Esophagus squamous epithelium (tissue), 5 donors: ENCODE measurements at places on chromosomes 5 and 9.

DNA sequence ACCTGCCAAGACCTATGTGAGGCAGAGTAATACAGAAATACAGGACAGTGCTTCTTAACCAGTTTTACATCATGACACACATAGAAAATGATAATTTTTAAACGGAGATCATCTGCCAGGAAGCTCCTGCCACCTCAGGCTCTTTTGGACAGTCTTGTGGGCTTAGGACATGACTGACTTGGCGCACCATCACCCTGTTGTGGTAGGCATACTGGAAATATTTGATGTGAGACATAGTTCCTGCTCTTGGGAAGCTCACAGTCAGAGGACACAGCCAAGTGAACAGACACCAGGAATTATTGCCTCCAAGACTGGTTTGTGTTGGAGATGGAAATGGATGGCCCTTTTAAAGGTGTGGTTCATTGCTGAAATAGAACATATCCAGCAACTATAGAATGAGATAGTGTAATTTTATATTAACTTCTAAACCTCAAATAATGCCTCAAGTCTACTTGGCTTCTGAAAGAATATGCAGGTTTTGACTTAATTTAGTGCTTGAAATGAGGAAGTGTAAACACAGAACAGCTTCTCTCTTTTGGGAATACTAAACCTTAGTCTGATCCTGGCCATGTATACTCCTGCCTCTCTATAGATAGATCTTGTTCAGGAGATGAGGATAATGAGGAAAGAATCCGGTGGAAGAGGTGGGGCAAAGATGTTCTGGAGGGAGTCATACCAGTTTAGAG lies 19.7 kb downstream of the CPEB4 start:
- no peaks in the 10 kb centered on the region for H3K36me3 ChIP-seq
- H3K4me3 ChIP-seq: no peak overlapping the region
- no peaks in the 10 kb centered on the region for H3K27me3 ChIP-seq
- peaks cover 41% of the 10 kb centered on the region for H3K4me1 ChIP-seq

DNA sequence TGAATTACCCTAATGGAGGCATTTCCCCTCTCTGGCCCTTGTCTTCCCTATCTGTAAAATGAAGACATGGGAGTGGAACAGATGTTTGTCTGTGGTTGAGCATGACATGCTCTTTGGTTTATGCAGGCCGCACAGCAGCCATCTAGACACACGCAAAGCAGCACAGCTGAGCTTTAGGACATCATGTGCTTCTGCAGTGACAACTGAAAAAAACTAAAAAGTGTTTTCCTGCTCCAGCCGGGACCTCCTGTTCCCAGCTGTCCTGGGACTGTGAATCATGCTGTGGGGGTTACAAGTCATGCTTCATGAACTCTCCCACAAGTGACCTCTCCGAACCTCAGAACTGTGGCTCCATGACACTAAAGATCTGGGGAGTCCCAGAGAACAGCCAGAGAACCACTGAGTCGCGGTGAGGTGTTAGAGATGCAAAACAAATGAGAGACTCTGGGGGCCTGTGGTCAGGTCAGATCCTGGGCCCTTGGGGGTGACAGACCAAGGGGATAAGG lies 1.7 kb downstream of the SMIM3 start:
- no peak overlapping the region for H3K4me3 ChIP-seq
- H3K36me3 ChIP-seq: no peaks in the 10 kb centered on the region

DNA sequence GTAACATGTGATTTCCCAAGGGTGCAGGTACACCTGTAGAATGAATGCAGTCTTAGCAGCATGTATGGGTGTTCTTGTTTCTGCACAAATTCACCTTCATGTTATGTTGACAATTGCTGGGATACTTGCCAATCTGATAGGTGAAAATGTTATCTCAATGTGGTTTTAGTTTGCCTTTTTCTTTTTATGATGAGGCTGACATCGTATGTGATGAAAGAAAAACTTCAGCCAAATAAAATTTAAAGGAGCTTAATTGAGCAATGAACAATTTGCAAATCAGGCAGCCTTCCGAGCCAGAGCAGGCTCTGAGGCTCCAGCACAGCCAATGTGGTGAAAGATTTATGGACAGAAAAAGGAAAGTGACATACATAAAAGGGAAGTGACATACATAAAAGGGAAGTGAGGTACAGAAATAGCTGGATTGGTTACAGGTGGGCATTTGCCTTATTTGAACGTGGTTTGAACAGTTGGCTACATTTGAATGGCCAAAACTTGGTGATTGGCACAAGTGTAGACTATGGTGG lies 10.5 kb downstream of the TAL2 start:
- H3K4me1 ChIP-seq: no peaks in the 10 kb centered on the region
- no peak for DNase-seq
- H3K36me3 ChIP-seq: no peaks in the 10 kb centered on the region
- no peak overlapping the region for H3K27ac ChIP-seq
- H3K27me3 ChIP-seq: no peaks in the 10 kb centered on the region

DNA sequence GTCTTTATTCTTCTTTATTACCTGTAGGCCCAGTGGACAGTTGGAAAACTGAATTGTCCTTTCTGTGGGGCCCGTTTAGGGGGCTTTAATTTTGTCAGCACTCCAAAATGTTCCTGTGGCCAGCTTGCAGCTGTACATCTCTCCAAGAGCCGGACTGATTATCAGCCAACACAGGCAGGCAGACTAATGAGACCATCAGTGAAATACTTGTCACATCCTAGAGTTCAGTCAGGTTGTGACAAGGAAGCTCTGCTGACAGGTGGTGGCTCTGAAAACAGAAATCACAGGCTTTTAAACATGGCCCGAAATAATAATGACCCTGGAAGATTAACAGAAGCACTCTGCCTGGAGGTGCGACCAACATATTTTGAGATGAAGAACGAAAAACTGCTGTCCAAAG lies 47.9 kb downstream of the RNF180 start:
- H3K4me1 ChIP-seq: no peaks in the 10 kb centered on the region
- no peak overlapping the region for H3K27ac ChIP-seq
- no peak for DNase-seq
- no peaks in the 10 kb centered on the region for H3K27me3 ChIP-seq
- no peak overlapping the region for H3K4me3 ChIP-seq
- H3K36me3 ChIP-seq: peaks cover 7% of the 10 kb centered on the region

- no peaks in the 10 kb centered on the region for H3K4me1 ChIP-seq
- no peaks in the 10 kb centered on the region for H3K27me3 ChIP-seq
- H3K4me3 ChIP-seq: no peak overlapping the region
- no peak overlapping the region for H3K27ac ChIP-seq
- no peaks in the 10 kb centered on the region for H3K36me3 ChIP-seq
Measured at GRCh38 chr9:123248630-123249029, 19.8 kb downstream of the STRBP start.

GRCh38 chr5:86565197-86565789 lies 52.4 kb upstream of the COX7C start:
- no peak for DNase-seq
- H3K36me3 ChIP-seq: no peaks in the 10 kb centered on the region
- no peaks in the 10 kb centered on the region for H3K4me1 ChIP-seq
- no peaks in the 10 kb centered on the region for H3K27me3 ChIP-seq
- H3K4me3 ChIP-seq: no peak overlapping the region

- DNase-seq: no peak
- no peak overlapping the region for H3K4me3 ChIP-seq
- no peaks in the 10 kb centered on the region for H3K4me1 ChIP-seq
- H3K36me3 ChIP-seq: no peaks in the 10 kb centered on the region
- no peak overlapping the region for H3K27ac ChIP-seq
Measured at GRCh38 chr5:169758886-169759285, 121.8 kb downstream of the DOCK2 start.

DNA sequence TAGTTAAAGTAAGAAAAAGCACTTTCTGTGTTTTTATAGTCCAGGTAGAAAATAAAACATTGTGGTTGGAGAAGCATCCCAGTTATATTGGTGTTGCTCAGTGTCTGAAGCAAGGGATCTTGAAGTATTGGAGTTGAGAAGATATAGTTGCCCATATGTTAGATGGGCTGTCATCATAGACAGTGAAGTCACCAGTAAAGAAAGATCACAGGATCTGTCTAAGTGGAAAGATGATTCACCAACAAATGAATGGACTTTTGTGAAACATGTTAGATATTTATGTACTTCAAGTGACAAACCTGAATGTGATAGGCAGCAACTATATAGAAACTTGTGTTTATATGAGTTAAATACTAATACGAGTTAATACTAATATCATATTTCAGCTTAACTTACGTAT lies 11.7 kb downstream of the OGN start:
- H3K27ac ChIP-seq: no peak overlapping the region
- no peak overlapping the region for H3K4me3 ChIP-seq
- H3K27me3 ChIP-seq: no peaks in the 10 kb centered on the region
- DNase-seq: no peak
- H3K4me1 ChIP-seq: peaks cover 9% of the 10 kb centered on the region
- H3K36me3 ChIP-seq: peaks cover 6% of the 10 kb centered on the region

DNA sequence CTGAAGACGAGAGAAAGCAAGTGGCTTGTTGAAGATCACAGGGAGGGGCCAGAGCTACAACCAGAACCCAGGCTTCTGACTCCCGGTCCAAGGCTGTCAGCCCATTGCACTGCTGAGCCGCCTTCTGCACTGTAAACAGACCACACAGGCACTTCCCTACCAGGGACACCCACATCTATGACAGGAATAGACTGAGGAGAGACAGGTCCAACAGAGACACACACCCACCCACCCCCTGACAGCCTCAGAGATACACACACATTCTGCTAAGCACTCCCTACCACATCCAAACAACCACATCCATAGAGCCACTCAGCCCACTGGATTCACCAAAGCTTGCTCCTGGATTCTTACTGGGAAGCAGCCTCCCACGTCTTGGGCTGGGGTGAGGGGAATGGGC lies 23.0 kb upstream of the MYORG start:
- H3K4me1 ChIP-seq: no peaks in the 10 kb centered on the region
- H3K27me3 ChIP-seq: no peaks in the 10 kb centered on the region
- H3K4me3 ChIP-seq: no peak overlapping the region
- H3K27ac ChIP-seq: no peak overlapping the region
- no peak for DNase-seq
- H3K36me3 ChIP-seq: peaks cover 67% of the 10 kb centered on the region

DNA sequence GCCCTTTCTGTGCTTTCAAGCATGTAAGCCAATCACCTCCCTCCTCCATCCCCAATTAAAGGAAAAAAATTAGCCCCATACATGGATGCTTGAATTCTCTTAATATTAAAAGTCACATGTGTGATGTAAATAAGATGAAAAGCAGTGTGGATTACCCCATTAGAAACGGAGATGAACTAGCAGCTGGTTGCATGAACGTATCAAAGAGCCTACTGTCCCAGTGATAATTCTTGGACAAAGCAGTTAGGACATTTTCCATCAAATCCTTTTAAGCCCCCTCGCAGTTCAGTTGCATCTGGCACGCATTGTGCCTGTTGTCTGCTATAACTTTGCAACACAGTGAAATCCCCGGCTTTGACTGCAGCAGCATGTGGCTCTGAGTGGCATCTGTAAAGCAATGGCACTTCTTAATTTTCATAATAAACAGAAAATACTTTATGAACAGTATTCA lies 285.6 kb downstream of the FBXL7 start:
- no peaks in the 10 kb centered on the region for H3K36me3 ChIP-seq
- no peak overlapping the region for H3K27ac ChIP-seq
- no peaks in the 10 kb centered on the region for H3K27me3 ChIP-seq
- no peak for DNase-seq
- no peaks in the 10 kb centered on the region for H3K4me1 ChIP-seq

- H3K27me3 ChIP-seq: no peaks in the 10 kb centered on the region
- no peak overlapping the region for H3K27ac ChIP-seq
- DNase-seq: no peak
- peaks cover 9% of the 10 kb centered on the region for H3K4me1 ChIP-seq
- peaks cover 14% of the 10 kb centered on the region for H3K36me3 ChIP-seq
Measured at GRCh38 chr9:137728444-137729311, 109.9 kb downstream of the EHMT1 start.

- no peaks in the 10 kb centered on the region for H3K36me3 ChIP-seq
- no peak overlapping the region for H3K4me3 ChIP-seq
- DNase-seq: no peak
- H3K27ac ChIP-seq: no peak overlapping the region
- no peaks in the 10 kb centered on the region for H3K4me1 ChIP-seq
Measured at GRCh38 chr5:17620627-17621026, 10.4 kb downstream of the TAF11L12 start.

DNA sequence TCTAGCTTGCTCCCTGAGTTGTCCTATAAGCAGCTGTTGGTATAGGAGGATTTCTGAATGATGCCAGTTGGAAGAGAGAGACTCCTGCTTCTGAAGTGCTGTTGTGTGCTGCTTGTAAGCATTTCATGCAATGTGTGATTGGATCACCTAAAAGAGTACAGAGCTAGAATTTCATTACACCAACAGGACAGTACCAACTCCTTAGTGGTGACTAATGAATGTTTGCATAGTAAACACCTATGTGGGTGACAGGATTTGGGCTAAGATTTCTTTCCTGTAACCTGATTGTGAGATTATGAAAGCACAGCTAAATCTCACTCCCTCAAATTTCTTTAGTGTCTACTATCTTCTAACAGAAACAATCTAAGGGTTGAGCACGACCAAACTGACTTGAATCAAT lies 67.0 kb downstream of the GCNT1 start:
- H3K36me3 ChIP-seq: no peaks in the 10 kb centered on the region
- H3K4me3 ChIP-seq: no peak overlapping the region
- H3K27me3 ChIP-seq: no peaks in the 10 kb centered on the region
- no peak overlapping the region for H3K27ac ChIP-seq
- no peak for DNase-seq
- peaks cover 19% of the 10 kb centered on the region for H3K4me1 ChIP-seq

DNA sequence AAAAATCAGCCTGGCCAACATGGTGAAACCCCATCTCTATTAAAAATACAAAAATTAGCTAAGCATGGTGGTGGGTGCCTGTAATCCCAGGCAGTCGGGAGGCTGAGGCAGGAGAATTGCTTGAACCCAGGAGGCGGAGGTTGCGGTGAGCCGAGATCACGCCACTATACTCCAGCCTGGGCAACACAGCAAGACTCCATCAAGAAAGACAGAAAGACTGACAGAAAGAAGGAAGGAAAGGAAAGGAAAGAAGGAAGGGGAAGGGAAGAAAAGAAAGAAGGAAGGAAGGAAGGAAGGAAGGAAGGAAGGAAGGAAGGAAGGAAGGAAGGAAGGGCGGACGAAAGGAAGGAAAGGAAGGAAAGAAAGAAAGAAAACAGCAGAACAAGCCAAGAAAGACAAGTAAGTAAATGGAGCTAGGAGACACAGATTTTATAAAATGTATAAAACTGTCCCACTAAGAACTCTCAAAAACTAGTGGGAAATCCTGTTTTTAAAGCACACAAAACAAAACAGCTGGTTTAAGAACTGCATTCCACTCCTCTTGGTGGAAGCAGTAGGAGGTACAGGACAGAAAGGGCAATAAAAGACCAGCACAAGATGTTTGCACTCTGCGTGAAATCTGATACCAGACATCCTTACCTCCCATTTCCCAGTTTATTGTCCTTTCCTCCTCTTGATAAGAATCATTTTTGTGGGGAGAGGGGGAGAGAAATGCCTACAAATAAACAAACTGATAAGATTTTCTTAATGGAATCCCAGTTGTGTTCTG lies 46.7 kb downstream of the MYO10 start:
- peaks cover 48% of the 10 kb centered on the region for H3K4me1 ChIP-seq
- no peak for DNase-seq
- no peaks in the 10 kb centered on the region for H3K27me3 ChIP-seq

DNA sequence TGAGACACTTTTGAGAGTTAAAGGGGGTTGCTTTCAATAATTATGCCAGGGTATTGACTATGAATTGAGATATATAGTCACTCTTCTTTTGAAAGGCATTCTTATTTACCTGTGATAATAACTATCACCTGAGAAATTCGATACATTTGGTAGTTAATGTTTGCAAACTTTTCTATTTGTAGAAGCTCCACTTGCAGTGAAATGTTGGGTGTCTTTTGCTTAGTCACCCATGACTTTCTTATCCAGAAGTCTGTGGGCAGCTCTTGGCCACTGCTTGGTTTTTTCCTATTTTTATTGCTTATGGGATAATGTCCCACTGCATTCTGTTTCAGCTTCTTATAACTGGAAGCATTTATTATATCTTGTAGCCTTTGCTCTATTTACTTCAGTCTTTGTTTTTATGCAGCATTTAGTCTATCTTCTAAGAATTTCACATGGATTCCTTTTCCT lies 3.9 kb downstream of the MACIR start:
- H3K27ac ChIP-seq: no peak overlapping the region
- H3K4me3 ChIP-seq: no peak overlapping the region
- H3K27me3 ChIP-seq: no peaks in the 10 kb centered on the region
- DNase-seq: no peak
